CD4-positive, alpha-beta T cell (primary cell): ENCODE measurements at places on chromosomes 3 and 15.

- no peak for DNase-seq
Measured at GRCh38 chr3:150140614-150141321, 170.1 kb upstream of the PFN2 start.

- peak; percentile 88 for DNase-seq
Measured at GRCh38 chr15:72685925-72686794, at the start of the genes BBS4 and HIGD2B. Gene BBS4, plus strand, starts transcription at chr15:72686207. Its CDS starts 21 bp downstream, at chr15:72686228. Gene HIGD2B, minus strand, starts transcription at chr15:72686182. Its CDS starts 9,808 bp downstream, at chr15:72676374.

- no peak for DNase-seq
Measured at GRCh38 chr3:24373198-24373959, 121.3 kb downstream of the THRB start.

GRCh38 chr3:131735116-131735515 lies 232.3 kb upstream of the MRPL3 start:
- no peak for DNase-seq

DNA sequence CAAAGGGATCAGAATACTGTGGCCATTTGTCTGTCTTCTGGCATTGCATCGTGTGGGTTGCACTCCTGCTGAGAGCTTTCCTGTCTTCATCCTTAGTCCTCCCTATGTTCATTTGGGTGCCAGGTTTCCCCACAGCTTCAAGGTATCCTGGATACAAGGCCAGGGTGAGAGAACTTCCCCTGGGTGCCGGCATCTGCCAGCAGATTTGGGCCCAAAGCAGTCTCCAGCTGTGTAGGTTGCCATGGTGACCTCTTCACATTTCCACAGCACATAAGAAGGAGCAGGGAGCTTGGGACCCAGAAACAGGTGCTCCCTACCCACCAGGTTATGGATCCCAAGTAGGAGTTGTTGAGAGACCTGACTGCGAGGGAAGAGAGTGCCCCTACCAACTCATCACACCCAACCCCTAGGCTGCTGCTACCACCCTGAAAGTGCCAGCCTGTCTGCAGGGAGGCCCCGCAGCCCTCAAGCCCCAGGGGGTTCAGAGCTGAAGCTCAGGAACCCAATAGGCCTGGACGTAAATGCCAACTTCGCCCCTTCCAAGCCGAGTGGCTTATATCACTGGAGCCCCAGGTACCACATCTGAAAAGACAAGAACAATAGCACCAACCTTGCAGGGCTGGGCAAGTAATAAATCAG lies 19.9 kb downstream of the TTC21A start:
- peak; percentile 24 for DNase-seq

DNA sequence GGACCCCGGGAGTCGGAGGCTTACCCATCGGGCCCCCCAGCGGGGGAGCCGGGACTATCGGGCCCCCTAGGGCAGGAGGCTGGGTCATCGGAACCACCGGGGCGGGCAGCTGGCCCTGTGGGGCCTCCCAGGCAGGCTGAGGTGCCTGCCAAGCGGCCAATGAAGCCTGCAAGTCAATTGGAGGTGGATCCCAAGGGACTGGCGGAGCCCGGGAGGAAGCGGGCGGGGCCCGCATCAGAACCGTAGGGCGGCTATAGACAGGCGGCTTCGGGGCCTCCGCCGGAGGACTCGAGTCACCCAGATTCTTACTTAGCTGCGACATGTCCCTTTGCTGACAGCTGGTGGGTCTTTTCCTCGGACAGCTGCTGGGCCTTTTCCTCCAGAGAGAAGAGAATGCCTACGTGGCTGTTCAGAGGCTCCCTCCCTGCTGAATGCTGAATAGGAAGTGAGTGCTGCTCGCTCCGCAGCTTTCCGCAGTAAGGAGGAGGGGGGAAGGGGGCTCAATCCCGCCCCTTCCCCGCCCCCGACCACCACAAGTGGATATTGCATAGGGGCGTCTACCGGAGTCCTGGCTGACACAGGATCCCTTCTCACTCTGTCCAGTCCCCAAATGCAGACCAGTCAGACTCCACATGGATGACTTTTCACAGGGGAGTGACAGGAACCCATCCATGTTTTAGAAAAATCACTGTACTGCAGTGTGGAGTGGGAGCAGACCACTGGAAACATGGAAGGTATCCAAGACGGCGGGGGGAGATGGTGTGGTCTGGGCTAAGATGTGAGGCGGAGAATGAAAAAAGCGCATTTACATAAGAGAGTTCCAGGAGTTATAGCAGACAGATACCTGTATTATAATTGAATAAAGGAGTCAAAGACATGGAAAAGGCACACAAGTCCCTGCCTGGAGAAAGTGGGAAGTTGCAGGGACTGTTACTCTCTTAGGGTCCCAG lies at the start of gene MAGEL2:
Gene MAGEL2, minus strand, starts transcription at position 447 of the 950 bp plus-strand sequence. Its CDS starts 125 bp downstream, at position 322.
- DNase-seq, result no peak

DNA sequence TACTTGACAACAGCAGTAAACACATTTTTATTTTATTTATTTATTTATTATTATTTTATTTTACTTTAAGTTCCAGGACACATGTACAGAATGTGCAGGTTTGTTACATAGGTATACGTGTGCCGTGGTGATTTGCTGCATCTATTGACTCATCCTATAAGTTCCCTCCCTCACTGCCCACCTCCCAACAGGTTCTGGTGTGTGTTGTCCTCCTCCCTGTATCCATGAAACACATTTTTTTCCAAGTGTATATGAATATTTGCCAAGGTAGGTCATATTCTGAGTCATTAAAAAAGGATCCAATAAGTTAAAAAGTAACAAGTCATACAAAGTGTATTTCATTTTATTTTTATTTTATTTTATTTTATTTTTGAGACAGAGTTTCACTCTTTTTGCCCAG lies 567.3 kb upstream of the KCNMB2 start:
- DNase-seq, result no peak

GRCh38 chr3:107604057-107604822 lies 81.5 kb downstream of the BBX start:
- DNase-seq, result no peak
